Sciatic nerve (tissue), 2 donors: ENCODE measurements at places on chromosomes 16 and 17. TPM values are rescaled to one million over a fixed set of nuclear protein-coding genes. Genes with fewer than 3 reads are reported as not detected.

- DNase-seq, result peak; percentile 54
These were observed 187.4 kb downstream of the C16orf95 start for GRCh38 chr16:87129771-87130170.

DNA sequence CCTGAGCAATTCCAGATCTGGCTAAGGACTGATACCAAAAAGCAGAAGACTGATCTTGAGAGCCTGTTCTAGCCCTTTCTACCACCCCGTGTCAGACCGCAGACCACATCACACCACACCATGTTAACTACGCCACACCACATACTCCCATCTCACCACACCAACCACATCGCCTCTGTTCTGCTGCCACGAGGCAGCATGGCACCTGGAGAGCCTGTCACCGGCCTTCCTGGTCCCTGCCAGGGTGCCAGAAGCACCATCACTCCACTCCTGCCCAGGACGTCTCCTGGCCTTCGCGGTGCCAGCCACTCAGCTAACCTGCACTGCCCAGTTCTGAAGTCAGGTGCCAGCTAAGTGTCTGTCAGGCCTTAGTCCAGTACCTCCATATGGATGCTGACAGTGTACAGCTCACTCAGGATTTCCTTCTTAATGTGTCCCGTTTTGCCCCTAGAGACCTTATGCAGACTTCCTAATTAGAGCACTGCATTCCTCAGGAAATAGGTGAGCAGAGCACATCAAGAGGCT is 37.2 kb upstream of the BCAR1 start:
- DNase-seq, result no peak

DNA sequence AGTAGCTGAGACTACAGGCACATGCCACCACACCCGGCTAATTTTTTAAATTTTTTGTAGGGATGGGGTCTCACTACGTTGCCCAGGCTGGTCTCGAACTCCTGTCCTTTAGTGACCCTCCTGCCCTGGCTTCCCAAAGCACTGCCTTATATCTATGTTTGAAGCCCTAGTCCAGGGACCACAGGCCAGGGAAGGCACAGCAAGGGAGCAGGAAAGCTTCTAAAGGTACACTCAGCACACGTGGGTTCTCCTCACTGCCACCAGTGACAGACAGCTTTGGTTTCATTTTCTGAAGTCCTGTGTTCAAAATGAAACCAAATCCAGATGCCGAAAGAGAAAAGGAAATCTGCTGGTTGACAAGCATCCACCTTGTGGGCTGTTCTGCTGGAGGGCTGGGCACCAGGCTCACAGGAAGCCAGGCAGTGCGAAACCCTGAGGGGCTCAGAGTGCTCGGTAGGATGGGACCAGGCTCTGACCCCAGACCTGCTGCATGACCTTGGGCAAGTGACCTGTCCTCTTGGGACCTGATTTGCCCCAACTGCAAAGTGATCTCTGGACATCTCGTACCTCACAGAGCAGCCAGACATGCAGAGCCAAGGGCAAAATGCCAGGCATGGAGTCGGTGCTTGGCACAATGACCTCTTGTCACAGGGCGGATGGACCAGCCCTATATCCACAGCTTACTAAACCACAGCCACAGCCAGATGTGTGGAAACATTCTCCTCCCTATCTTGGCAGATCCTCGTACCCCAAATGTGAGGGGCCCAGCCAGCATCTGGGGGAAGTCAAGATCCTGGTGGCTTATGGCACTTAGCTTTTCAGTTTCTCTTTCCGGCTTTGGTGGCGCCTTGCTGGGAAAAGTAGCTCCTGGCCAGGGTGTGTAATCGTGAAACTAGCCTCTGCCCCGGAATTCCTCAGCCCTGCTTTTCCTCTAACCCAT is 2.8 kb upstream of the SOCS1 start:
- peak; percentile 66 for DNase-seq

Gene CFAP97D1
- total RNA-seq, result not detected

- no peak for DNase-seq
These were observed 22.8 kb downstream of the SLC43A2 start for GRCh38 chr17:1605681-1606351.

DNA sequence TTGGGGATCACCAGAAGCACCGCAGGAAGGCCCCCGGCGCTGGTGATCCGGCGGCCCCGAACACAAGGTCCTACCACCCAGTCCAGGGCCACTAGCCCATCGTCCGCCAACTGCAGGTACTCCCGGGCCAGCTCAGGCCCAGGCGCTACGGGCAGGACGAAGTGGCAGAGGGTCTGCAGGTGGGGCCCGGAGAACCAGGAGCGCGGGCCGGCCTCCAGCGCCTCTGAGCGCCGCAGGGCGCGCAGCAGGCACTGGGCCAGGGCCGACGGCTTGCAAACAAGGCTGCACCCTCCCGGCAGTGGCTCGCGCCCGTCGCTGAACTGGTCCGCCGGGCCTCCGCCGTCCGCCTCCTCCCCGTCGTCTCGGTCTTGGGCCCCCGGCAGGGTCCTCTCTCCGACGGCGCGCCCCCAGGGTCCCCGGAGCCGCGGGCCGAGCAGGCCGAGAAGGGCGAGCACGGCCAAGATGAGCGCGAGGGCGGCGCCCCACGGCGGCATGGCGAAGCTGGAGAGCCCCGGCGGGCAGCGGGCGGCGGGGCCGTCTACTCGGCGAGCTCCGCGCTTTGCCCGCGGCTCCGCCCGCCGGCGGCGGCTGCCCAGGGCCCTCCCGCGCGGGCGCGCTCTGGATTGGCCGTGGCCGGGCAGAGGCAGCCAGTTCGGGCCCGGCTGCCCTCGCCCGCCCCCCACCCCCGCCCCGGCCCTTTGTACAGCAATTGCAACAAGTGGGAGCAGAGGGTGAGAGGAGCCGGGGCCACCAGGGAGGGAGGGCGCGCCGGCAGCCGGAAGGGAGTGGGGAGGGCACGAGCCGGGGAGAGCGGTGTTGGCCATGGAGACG is at the start of gene ABHD15:
ABHD15 (minus strand) TSS at position 565 of the 831 bp plus-strand sequence; CDS start at position 494, 71 bp downstream.
- DNase-seq, result peak; percentile 80

Gene ASB16
- 0.36 TPM for total RNA-seq

Gene KCNJ2
- total RNA-seq, result 11.9 TPM

GRCh38 chr16:54062361-54063278 is 224.0 kb downstream of the IRX3 start:
- no peak for DNase-seq

GRCh38 chr17:59525668-59526067 is 39.7 kb upstream of the DHX40 start:
- no peak for DNase-seq
